ENCODE measurements at places on chromosomes 4 and X.

GRCh38 chr4:187586892-187587291 lies 408.7 kb upstream of the ZFP42 start:
- no peak for DNase-seq

- DNase-seq = no peak
These were observed 1.5 kb upstream of the NEIL3 start for GRCh38 chr4:177308125-177308524.

DNA sequence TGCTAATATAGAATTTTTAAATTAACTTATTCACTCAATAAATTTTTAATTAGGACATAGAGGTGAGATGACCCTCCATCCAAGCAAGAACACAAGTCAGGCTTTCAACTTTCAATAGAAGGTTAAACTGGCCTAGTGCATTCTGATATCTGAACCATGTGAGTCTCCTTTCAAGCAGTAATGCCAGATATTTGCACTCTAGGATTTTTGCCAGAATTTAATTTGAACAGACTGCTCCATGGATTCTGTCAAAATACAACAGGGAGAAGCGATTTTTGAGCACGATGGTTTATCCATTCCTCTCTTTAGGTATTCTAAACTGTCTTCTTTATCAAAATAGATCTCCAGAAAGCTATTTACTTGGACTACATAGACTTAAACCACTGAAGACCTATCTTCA lies 72.0 kb upstream of the DCLK2 start:
- no peak for DNase-seq

DNA sequence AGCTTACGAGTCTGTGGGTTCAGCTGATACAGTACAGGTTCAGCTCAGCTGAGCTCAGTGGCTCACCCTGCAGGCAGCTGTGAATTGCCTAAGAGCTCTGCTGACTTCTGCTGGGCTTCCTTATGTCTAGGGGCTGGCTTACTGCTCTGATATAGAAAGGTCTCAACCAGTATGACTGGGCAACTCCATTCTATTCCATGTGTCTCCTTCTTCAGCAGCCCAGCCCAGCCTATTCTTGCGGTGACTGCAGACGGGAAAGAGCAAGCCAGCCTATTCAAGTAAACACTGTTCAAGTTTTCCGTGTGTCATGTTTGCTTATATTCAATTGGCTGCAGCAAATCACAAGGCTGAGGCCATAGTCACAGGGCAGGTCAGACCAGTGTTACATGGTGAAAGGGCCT lies 615.4 kb upstream of the ZFP42 start:
- no peak for DNase-seq

DNA sequence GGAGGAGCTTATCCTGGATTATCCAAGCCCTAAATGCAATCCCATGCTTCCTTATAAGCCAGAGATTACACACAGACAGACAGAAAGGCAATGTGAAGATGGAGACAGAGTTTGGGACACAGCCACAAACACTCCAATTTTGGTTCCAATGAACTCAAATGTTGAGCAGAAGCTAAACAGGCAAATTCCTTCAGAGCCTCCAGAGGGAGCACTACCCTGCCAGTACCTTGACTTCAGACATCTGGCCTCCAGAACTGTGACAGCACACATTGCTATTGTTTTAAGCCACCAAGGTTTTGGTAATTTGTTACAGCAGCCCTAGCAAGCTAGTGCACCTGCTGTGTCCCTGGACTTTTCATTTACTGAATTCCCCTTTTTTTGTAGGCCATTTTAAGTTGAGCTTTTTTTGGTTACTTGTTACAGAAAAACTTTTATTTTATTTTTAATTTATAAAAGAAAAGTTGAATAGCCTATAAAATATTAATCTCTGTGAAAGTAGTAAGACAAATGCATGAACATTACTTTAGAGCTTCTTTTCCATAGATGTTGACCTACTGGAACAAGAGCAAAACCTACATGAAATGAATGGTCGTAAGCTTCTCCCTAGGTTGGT lies 33.4 kb upstream of the SRD5A3 start:
- no peak for DNase-seq
